Esophagus squamous epithelium (tissue), 5 donors: ENCODE measurements at places on chromosomes 11 and 22.

DNA sequence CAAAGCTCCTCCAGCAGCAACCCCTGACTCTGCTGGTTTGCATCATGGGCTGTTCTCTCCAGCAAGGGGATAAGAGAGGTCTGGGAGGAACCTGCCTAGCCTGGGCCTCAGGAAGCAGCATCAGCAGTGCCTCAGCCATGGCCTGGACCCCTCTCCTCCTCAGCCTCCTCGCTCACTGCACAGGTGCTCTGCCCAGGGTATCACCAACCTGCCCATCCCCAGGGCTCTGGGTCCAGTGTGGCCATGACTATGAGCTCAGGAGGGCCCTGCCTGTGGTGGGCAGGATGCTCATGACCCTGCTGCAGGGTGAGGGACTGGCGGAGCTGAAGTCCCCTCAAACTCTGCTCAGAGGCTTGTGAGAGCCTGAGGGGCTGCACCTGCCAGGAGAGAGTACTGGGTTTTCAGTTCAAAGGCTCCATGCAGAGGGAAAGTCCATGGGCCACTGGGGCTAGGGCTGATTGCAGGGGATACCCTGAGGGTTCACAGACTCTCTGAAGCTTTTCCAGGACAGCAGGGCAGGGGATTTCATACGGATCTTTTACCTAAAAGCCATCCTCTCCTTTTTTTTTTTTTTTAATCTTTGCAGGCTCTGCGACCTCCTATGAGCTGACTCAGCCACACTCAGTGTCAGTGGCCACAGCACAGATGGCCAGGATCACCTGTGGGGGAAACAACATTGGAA lies 115.8 kb upstream of the IGLL5 start:
- H3K4me1 ChIP-seq, result no peaks in the 10 kb centered on the region
- no peak overlapping the region for H3K4me3 ChIP-seq
- DNase-seq, result no peak
- no peak overlapping the region for H3K27ac ChIP-seq
- no peaks in the 10 kb centered on the region for H3K27me3 ChIP-seq

DNA sequence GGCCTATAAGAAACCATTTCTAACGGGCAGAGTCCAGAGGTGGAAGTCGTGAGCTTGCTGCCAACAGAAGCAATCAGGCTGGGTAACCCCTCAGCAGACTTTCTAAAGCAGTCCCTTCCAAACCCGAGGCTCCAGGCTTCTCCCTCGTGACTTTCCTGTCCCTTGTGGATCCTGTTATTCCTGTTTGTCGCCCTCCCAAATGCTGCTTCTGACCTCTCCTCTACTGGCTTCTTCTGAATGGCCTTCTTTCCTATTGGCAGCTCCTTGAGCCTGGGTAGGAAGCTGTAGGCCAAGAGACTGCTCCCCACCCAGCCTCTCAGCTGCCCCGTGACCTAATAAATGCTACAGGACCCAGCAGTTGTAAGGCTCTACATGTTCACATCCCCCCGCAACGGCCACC lies 35.0 kb downstream of the MAFF start:
- no peak for DNase-seq
- H3K27me3 ChIP-seq, result no peaks in the 10 kb centered on the region
- H3K36me3 ChIP-seq, result peaks cover 52% of the 10 kb centered on the region
- H3K4me1 ChIP-seq, result peaks cover 39% of the 10 kb centered on the region

GRCh38 chr11:99135508-99135907 lies 114.8 kb downstream of the CNTN5 start:
- no peaks in the 10 kb centered on the region for H3K4me1 ChIP-seq
- H3K27me3 ChIP-seq, result no peaks in the 10 kb centered on the region
- no peak overlapping the region for H3K4me3 ChIP-seq
- H3K36me3 ChIP-seq, result no peaks in the 10 kb centered on the region
- no peak overlapping the region for H3K27ac ChIP-seq
- no peak for DNase-seq

GRCh38 chr22:42844756-42845155 lies 12.3 kb downstream of the ARFGAP3 start:
- peak overlapping the region; percentile 55 for H3K27ac ChIP-seq
- peaks cover 6% of the 10 kb centered on the region for H3K4me1 ChIP-seq
- peaks cover 13% of the 10 kb centered on the region for H3K36me3 ChIP-seq
- no peak for DNase-seq
- H3K27me3 ChIP-seq, result no peaks in the 10 kb centered on the region

GRCh38 chr22:20319041-20319744 lies 667 bp downstream of the DGCR6L start:
- H3K27ac ChIP-seq, result peak overlapping the region; percentile 94
- peaks cover 15% of the 10 kb centered on the region for H3K4me1 ChIP-seq
- peak overlapping the region; percentile 88 for H3K4me3 ChIP-seq

- H3K4me3 ChIP-seq, result no peak overlapping the region
- no peaks in the 10 kb centered on the region for H3K27me3 ChIP-seq
- H3K36me3 ChIP-seq, result no peaks in the 10 kb centered on the region
- no peak for DNase-seq
- no peak overlapping the region for H3K27ac ChIP-seq
Observed at GRCh38 chr11:65766535-65766934, 14.2 kb downstream of the AP5B1 start.
